ENCODE measurements at places on chromosomes 1 and 21.

GRCh38 chr1:75305061-75305460, 170.9 kb downstream of the LHX8 start:
- DNase-seq, result no peak

DNA sequence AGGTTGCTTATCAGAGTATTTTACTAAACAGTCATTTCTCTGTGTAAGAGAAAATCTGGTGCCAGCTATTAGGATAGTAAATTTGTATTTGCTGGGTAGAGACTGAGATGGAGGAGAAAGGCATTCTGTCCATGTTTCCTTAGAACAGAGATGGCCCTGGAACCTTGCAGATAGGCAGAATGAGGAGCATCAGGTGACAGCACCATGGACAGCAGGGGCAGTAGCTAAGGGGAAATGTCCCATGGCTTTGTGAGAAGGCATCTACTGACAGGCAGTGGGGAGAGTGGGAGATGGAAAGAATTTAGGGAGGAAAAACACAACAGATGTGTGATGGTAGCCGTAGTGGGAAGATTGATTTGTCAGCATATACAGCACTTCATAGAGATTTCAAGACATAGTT, 105.0 kb downstream of the PRRX1 start:
- DNase-seq, result no peak

DNA sequence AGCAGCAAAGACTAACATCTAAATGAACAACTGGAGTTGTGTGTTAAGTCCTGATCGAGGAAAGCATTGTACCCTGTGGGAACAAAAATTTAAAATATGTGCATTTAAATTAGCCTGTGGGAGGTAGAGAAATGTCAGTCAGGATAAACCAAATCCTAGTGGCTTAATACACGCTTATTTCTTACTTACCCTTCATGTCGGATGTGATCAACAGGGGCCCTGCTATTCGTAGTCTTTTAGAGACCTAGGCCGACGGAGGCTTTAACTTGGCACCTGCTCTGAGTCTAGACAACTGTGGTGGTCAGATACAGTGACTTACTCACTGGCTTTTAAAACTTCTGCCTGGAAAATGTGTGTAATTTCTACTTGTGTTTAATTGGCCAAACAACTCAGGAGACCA, 10.2 kb downstream of the GSTM3 start:
- DNase-seq, result no peak

GRCh38 chr1:93839753-93840152, 39.3 kb downstream of the DNTTIP2 start:
- no peak for DNase-seq

GRCh38 chr21:42632771-42633690, 20.4 kb upstream of the PDE9A start:
- DNase-seq, result no peak

DNA sequence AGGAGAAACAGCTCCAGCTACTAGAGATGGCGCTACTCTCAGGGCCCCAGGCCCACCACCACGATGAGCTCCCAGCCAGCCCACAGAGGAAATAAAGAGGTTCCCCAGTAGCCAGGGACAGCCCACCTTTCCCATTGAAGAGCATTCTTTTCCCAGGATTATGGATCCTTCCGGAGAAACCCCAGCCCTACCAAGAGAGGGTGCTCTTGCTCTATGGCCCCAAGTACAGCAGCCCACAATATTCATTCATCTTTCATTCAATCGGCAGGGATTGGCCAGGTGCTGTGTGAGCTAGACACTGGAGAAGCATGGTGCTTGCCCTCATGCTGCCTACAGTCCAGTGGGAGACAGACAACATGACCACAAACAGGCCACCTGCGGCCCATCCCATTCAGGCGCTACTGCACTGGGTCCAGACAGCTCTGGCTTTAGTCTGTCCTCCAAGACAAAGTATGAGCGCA, 29.9 kb downstream of the PMVK start:
- DNase-seq, result no peak

DNA sequence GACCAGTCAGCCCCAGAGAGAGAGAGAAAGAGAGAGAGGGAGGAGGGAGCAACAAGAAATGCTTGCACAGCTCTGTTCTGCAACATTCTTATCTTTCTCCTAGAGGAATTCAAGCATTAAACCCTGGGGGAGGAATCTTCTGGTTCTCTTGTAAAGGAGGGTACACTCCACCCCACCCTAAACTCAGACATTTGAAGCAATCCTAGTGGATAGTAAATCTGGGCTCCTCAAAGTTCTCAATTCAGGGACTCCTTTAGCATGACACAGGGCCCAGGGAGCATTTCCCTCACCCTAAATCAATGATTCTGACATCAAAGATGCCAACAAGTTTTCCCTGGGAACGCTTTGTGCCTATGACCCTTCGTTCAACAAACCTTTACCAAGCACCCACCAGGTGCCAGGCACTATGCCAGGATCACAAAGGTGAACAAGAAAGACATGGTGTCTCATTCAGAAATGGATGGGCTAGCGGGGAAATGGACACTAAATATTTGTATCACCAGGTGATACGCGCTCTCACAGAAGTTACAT, 11.9 kb upstream of the CAPN2 start:
- DNase-seq, result no peak

- DNase-seq, result no peak
These were observed 168.4 kb upstream of the CACNA1E start for GRCh38 chr1:181314959-181315358.

GRCh38 chr1:225848030-225848955, 33.9 kb downstream of the TMEM63A start:
- DNase-seq, result no peak

GRCh38 chr1:108880850-108881249, 4.1 kb downstream of the GPSM2 start:
- no peak for DNase-seq

DNA sequence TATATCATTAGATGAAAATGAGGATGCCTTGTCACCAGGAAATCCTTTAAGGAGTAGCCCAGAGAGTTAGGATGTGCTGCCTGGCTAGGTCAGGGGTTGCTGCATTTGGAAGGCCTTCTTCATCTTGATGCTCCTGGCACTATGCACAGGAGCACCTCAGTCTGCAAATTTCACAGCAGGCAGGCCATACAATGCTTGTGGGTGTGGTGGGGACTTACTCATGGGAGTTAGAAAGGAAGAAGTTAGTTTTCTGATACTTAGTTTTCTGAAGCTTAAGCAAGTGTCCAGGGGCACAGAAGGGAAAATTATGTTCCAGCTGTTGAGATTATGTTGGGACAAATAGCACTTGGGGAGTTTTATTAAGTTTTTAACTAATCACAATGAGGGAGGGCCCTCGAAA, 11.4 kb downstream of the HLX start:
- no peak for DNase-seq

DNA sequence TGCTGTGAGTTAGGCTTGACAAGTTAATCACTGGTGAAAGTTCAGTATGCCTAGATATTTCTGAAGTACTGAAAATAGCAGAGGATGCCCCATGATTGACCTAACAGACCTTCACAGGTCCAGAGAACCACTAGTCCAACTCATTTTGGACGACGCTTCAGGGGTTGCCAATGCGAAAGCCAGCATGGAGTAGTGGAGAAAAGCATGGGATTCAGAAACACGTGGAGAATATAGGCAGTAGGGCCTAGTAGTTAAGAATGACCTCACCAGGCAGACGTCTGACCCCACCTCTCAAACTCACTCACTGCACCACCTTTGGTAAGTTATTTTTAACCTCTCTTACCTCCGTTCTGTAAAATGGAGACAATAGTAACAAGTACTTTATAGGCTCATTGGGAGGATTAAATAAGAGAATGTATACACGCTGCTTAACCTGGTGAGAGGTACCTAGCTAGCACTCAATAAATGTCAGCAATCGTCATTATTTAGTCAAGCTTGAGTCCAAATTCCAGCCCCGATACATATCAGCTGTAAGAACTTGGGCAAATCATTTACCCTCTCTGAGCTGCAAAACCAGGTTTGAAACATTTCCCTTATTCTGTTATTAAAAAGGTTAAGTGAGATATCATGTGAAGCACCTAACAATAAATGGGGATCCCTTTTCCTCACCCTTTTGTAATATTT, 13.2 kb downstream of the PLPP3 start:
- no peak for DNase-seq

DNA sequence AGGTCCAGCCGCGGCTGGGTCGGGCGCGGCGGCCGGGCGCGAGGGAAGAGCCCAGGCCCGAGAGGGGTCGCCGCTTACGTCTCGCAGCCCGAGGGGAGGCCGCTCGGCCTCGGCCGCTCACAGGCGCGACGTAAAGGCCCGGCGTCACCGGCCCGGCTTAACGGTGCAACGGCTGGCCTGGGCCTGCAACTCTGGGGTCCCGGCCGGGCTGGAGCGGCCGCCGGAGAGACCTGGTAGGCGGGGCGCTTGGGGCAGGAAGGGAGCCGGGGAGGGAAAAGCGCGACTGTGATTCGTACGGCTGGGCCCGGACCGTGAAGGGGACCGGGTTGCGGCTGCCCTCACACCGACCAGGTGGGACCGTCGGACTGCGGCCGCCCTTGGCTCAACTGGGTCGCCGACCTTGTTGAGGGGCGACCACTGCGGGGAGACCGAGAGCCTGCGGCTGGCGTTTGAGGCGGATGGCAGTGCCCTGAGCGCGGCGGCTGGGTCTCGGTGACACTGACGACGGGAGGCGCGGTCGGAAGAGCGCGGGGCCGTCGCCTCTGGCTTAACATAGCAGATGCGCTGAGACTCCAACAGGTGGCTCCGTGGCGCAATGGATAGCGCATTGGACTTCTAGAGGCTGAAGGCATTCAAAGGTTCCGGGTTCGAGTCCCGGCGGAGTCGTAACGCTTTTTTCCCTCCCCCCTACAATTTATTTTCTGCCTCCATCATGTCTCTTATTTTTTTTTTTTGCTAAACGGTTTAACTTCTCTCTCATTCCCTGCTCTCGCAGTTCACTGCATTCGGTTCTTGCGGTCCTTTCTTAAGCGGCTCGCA, 31.8 kb downstream of the DNTTIP2 start:
- DNase-seq, result peak; percentile 86

GRCh38 chr1:34786521-34787325, 5.7 kb downstream of the GJB3 start:
- peak; percentile 75 for DNase-seq

GRCh38 chr1:77349275-77349674, 67.5 kb downstream of the AK5 start:
- DNase-seq, result no peak

GRCh38 chr21:14251336-14251735, 35.4 kb downstream of the RBM11 start:
- no peak for DNase-seq

DNA sequence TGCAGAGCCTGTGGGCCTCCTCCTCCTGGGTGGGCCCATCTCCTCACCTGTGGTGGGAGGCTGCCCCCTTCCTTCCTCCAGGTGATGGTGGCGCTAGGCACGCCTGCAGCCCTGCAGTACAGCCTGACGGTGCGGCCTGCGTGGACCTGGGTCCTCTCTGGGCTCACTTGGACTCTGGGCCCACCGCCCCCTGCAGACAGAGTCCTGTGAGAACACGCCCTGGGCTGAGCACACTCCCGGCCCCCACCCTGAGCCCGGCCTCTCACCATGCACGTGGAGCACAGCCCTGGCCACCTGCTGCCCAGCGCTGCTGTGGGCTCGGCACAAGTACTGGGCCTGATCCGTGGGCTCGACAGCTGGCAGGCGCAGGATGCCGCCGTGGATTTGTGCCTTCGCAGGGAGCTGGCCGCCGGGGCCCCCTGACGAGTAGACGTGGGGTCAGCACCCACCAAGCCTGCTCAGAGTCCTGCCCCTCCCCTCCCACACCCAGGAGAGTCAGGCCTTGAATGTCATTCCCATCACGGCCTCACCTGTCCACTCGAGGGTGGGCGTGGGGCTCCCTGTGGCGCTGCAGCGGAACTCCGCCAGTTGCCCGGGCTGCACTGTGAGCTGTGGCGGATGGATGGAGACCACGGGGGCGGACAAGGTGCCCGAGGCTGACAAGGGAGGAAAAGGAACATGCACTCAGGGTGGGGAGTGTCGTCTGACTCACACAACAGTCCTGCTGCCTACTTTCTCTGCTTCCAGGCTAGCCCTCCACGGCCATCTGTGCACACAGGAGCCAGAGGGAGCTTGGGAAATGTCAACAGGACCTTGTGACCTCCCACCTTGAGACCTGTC, 43.4 kb downstream of the LDLRAD2 start:
- no peak for DNase-seq

DNA sequence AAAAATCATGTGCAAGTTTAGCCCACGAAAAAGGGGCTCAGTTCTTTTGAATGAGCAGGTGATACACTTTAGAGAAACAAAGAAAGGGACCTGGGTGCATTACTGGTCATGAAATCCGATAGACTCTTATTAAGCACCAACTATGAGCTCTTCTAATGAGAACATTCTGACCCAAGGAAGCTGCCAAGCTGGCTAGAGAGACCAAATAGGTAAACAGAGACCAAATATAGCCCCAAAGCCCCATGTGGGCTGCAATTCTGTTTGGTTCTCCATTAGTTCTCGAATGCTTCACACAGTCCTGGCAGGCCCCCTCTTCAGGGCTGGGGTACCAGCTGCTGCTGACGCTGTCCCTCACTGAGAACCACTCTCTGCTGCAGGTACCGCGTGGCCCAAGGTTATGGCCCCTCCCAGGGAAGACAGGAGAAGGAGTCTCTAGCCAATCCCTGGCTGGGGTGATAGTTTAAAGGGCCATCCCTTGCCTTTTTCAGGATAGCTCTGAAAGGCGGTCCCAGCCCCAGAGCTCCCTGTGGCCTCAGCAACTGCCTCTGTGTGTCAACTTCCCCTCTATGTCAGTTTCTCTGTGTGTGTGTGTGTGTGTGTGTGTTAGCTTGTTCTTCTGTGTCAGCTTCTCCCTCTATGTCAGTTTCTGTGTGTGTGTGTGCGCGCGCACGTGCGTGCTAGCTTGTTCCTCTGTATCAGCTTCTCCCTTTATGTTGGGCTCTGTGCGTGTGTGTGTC, 7.1 kb upstream of the UBXN10 start:
- no peak for DNase-seq

DNA sequence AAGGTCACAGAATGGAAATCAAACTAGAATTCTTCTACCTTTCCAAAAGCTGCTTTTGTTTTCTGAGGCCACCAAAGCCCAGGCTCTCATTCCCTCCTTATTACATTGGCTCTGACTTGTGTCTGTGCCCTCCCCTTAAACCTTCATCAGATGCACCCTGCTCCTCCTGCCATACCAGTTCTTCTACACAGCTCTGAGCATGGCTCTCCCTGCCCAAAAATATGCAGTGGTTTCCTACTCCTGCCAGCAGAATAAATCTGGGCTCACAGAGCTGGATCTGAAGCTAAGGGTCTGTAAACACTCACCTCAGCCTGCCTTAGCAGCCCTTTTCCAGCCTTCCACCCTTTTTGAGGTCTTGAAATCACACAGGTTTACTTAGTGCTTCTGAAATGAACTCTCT, 55.0 kb downstream of the TTC3 start:
- no peak for DNase-seq

DNA sequence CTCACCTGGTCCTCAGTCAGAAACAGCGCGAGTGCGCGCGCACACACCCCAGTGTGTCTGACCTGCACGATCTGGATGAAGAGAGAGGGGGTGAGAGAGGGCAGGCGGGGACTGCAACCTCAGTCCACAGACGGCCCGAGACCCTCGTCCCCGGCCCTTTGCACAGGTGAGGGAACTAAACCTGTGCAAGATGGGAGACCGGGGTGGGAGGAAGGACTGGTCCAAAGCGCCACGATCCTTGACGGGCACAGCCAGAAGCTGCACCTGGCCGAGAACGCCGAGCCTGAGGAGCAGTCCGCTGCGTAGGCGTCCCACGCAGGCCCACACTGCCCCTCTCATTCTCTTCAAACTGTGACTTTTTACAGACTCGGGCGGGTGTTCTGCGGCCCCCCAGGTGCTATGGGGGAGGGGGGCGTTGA, 519 bp upstream of the IQCC start:
- DNase-seq, result no peak

GRCh38 chr1:180353945-180354344, 123.9 kb downstream of the LHX4 start:
- no peak for DNase-seq

GRCh38 chr1:185561629-185562028, 172.6 kb upstream of the HMCN1 start:
- DNase-seq, result no peak

- DNase-seq, result no peak
These were observed 9.5 kb downstream of the PLXNA2 start for GRCh38 chr1:208234721-208235120.
